Dorsolateral prefrontal cortex (tissue), 122 donors: ENCODE measurements at places on chromosomes 1 and 21.

DNA sequence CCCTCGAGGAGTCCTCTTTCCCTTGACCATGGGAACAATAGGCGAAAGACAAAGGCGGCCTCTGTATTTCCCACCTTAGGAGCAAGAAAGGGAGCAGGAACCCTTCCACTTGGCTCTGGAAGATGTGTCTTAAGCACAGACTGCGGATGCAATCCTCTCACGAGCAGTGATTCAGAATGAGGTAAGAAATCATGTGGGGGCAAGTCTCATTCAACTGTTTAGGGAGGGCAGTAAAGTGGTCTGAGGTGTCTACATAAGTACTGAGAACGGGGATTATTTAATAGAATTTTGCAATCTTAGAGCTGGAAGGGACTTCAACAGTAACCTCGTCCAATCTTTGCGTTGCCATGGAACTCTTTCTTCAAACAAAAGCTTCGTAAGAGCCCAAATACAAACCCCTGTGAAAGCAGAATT, 1.6 kb upstream of the DYRK3 start:
- no peak for DNase-seq

GRCh38 chr1:67614511-67614934, 70.5 kb upstream of the GADD45A start:
- no peak for DNase-seq

DNA sequence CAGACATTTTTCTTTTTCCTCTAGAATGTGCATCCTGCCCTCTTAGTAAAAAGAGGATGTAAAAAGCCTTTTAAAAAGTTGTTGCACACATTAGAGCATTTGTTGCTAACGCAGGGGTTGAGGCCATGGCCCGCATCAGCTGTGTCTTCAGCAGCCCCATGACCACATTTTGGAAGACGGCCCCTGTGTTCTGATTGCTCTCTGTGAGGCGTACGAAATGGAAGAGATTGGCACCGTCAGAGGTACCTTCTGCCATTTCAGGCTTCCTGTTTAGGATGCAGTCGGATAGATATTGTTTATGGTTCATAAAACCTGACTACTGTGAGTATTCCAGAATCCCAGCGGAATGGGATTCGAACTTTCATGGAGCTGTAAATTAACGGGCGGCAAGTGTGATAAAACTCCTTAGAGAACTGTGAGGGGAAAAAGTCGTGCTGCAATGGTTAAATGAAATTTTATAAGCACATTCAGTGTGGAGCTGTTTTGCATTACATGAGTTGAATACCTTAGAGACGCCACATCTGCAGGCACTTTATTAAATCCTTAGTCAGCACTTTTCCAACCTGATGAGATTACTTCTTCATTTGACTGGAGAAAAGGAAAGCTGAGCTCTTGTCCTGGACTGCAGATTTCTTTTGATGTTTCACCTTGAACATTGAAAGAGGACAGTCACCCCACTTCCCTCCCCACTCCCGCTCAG, 273.9 kb downstream of the TM2D1 start:
- no peak for DNase-seq

- no peak for DNase-seq
Measured at GRCh38 chr21:33355996-33356395, 31.2 kb downstream of the IFNAR1 start.

GRCh38 chr1:155884031-155884960, 24.9 kb downstream of the SYT11 start:
- no peak for DNase-seq

GRCh38 chr1:1004420-1004779, 4.5 kb upstream of the HES4 start:
- no peak for DNase-seq

DNA sequence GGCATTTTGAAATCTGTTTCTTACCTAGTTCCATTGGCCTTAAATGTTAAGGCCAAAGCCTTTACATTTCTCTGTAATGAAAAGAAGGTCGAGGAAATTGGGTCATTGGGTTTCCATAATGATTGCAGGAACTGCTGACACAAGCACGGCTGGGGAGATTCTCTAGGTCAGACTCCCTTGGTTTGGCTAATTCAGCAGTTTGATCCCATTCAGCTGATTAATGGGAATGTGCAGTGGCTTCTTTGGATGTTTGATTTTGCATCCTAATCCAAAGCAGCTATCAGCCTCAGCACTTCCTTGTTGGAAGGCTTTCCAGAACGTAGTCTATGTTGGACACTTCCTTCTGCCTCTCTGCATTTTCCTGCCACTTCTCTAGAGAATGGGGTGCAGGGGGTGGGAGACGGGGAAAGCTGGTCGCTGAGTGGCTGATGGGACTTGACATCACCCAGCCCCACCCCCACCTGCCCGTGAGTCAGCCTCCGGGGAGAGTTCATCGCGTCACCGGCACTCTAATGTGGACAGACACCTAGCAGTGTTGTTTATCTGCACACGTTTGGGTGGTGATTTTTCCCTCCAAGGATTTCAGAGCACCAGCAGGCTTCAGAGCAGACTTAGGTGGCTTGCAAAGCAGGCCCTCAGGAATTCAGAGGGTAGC, 5.4 kb downstream of the PSEN2 start:
- DNase-seq = no peak

- DNase-seq = no peak
Measured at GRCh38 chr1:1891349-1892078, 627 bp upstream of the GNB1 start.

DNA sequence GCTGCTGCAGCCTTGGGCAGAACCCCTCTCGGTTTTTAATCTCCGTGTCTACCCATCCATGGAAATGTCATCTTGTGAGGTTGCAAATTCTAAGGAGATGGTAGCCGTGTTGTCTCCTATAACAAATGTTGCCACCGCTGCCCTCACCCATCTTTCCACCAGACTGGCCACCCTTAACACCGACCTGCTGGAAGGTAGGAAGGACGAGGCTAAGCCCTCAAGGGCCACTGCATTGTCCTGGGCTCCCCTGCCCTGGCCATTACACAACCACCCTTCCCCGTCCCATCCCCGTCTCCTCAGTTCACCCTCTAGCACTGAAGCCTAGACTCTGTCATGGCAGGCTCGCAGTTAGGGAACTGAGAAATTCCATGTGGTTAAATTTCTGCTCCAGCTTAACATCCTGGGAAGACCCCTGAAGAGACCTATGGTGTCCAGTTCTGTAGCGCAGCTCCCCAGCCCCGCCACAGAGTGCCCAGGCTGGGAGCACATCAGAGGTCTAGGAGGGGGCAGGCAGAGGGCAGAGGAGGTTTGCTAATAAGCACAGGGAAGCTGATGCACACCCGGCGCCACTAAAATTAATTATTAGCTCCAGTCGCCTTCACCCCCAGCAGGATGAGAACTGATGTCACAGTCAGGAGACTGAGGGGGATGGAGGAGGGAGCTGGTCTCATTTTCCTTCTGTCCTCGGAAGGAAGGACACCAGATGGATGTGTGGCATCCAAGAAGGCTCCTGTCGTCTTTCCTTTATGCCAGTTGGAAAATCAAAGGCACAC, 38.3 kb downstream of the STUM start:
- no peak for DNase-seq

DNA sequence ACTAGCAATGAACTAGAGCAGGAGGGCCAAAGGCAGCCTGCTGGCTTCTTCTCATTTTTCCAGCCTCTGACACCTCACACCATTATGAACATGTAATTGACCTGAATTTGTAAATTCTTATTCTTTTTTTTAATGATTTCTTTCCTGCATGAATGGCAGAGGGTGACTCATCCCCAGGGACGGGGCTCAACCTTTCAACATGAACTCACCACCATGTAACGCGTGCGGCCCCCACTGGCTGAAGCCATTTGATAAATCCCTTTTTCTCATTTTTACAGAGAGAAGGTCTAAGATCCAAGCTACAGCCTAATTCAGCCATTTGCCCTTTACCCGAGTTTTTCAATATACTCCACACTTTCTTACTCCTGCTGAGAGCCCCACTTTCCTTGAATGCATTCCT, 9.3 kb upstream of the ETS2 start:
- no peak for DNase-seq

DNA sequence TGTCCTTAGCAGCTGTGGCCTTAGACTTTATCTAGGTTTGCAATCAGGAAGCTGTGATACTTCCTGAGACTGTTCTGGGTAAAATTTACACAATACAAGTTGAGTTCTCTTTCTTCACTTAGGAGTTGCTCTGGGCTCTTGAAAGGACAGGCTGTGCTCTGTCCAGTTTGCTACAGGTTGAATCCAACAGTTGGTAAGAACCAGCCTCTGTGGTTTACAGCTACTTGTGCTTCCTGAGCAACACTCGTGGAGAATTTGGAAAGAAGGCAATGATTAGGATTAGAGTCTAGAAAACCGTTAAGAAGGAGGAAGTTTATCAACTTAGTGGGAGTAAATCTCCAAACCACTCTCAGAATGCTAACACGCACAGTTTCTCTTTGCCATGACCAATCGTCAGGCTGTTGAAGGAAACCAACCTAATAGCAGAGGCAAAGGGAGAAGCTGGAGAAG, 26.8 kb downstream of the GFI1 start:
- DNase-seq = no peak

DNA sequence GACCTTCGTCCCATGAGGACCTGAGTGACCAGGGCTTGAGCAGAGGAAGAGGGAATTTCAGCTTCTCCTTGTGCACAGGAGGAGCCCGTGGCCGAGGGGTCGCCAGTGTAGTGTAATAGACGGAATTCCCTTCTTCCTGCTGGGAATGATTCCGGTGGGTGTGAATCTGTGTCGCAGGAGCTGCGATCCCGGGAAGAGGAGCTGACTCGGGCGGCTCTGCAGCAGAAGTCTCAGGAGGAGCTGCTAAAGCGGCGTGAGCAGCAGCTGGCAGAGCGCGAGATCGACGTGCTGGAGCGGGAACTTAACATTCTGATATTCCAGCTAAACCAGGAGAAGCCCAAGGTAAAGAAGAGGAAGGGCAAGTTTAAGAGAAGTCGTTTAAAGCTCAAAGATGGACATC, 34.4 kb downstream of the MAP3K21 start:
- no peak for DNase-seq

DNA sequence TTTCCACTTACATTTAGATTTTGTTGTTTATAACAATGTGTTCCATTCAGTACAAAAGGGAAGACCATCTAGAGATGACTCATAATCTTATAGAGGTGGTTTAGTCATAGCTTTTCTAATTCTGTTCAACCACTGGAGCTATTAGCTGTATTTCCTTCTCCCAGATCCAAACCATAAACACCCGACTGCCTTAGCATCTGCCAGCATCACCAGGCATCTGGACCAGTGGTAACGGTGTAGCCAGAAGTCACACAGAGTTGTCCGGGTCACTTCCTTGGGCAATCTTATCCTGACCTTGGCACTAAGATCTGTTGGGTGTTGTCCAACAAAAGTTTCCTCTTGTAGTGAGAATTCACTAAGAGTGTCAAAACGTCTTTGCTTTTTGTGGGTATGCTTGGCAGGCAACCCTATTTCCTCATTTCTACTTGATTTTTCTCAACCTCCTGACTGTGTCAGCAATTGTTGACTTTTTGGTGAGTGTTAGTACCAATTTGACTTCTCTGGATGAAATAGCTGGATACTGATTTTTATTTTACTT, 372.1 kb upstream of the B3GALT2 start:
- no peak for DNase-seq

DNA sequence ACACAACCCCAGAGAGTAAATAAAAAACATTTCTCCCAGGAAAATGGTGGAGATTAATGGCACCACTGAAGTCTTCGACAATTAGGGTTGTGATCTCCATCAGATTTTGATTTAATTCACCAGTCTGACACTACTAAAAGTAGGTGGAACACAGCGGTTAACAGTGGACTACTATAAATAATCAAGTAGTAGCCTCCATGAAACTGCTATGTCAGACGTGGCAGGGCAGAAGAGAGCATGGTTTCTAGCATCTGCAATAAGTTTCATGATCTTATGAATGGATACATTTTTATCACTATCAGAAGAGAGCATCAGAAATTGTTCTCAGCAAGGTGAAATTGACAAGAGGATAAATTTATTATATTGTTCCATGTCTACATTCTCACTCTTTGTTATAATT, 1706.6 kb downstream of the MRPL39 start:
- DNase-seq = no peak

GRCh38 chr1:66521721-66522365, 12.1 kb upstream of the SGIP1 start:
- no peak for DNase-seq

- DNase-seq = no peak
Measured at GRCh38 chr1:66175581-66175980, 358.4 kb upstream of the SGIP1 start.

DNA sequence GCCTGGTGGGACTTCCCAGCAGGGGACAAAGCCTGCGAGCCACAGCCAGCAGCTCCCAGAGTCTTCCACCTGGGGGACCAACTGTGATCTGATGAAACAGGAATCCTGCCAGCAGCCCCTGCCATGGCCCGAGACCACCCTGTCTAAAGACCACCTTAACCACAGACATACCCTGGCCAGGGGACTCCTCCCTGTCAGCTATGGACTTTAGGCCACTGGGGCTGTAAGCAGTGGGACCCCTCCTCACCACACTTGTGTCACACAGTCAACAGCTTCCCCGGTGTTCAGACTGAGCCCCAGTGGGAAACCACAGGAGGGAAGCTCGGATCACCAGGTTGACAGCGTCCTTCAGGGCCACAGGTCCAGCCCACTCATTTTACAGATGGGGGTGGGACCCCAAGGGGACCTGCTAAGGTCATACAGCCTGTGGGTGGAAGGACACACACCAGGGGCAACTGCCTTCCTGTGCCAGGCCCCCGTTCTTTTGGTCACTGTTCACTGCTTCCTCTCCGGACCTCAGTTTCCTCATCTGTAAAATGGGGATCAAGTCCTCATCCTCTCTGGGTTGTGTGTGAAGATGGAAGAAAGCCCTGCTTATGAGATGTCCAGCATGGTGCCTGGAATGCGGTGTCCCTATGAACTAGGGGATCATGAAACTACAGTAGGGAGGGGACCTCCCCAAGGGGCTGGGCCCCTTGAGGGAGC, 11.4 kb downstream of the EPHA2 start:
- DNase-seq = no peak

GRCh38 chr1:46927249-46927835, 13.9 kb downstream of the CYP4A11 start:
- no peak for DNase-seq

DNA sequence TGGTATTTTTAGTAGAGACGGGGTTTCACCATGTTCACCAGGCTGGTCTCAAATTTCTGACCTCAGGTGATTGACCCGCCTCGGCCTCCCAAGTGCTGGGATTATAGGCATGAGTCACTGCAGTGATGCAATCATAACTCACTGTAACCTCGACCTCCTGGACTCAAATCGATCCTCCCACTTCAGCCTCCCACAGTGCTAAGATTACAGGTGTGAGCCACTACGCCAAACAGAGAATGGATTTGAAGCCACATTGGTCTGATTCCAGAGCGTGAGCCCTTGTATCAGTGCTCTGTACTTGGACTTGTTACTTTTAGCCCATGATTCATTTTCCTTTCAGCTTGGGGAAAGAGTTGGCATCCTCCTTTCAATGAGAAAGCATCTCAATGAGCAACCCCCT, 14.9 kb upstream of the ZNF683 start:
- no peak for DNase-seq

GRCh38 chr1:58789996-58790660, 6.3 kb upstream of the JUN start:
- no peak for DNase-seq

- no peak for DNase-seq
Measured at GRCh38 chr1:59089036-59089798, 207.7 kb upstream of the FGGY start.

- no peak for DNase-seq
Measured at GRCh38 chr1:247385283-247385682, 30.7 kb upstream of the NLRP3 start.
